Stomach (tissue), 19 donors: ENCODE measurements at places on chromosomes 2 and 18. TPM values are rescaled to one million over a fixed set of nuclear protein-coding genes. Genes with fewer than 3 reads are reported as not detected.
A peak's percentile ranks its signal among the peaks of the same experiment; 100 is the strongest.

DNA sequence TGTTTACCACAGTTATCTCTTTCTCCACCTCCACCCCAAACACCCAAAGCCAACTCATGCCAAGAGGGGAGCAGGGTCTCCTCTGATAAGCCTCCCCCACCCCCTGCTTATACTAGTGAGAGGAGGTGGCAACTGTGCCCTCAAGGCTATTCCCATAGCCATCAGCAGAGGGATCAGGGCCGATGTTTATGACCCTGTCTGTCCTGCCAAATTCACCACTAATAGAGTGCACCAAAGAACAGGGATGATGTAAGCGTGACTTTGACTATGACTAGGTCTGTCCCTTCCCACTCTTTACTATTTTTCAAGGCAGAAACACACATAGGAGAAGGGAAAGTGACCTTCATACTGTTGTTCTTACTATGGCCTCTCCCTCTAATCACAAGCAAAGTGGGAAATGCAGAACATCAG is 74.6 kb downstream of the CLHC1 start:
- no peak for DNase-seq
- no peaks in the 10 kb centered on the region for H3K27me3 ChIP-seq
- no peak overlapping the region for H3K4me3 ChIP-seq
- H3K4me1 ChIP-seq, result peaks cover 63% of the 10 kb centered on the region
- peak overlapping the region; percentile 49 for H3K27ac ChIP-seq

DNA sequence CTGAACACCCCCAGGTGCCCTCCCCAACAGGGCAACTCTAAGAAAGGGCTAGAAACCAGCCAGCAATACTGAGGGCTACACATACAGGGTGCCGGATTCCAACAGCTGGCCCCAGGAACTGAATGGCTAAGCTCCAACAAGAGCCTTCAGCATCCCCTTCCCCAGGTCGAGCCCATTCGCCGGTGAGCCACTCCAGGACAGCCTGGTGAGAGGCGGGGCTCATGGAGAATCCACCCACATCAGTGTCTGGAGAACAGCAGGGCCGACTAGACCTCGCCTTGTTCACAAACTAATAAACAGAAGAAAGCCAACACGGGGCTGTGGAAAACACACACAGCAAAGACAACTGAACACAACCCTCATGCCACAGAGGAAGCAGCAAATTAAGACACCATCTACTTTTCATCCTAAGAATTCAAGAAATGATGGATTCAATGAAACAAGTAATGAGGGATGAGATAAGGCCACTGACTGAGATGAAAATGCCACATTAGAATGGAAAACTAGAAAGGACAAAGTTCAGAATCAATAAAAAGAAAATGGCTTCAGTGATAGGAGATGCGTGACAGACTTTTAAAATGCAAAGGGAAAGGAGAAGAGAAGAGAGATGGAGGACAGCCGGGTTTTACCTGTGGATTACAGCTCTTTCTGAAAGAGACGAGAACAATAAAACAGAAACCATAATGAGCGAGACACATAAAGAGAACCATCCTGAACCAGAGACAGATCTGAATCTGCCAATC is 8.2 kb downstream of the PER2 start:
- H3K27ac ChIP-seq, result no peak overlapping the region
- H3K36me3 ChIP-seq, result peaks cover 26% of the 10 kb centered on the region
- peaks cover 51% of the 10 kb centered on the region for H3K4me1 ChIP-seq

DNA sequence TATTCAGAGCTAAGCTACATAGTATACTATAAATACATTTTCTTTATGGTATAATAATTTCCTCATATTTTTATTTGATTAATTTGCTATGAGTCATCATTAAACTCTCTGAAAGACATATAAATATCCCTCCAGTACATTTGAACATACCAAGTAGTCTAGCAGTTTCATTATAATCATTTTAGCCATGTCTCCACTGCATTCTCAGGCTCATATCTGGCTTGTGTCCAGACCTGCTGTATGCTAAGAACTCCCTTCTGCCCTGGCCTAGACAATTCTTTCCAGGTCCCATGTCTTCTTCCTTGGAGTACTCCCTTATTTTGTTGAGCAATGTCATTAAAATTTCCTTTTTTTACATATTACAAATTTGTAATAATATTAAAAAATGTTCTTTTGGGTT is 16.6 kb upstream of the DYNC1I2 start:
- peak; percentile 3 for DNase-seq
- H3K27me3 ChIP-seq, result no peaks in the 10 kb centered on the region
- H3K4me3 ChIP-seq, result no peak overlapping the region
- no peaks in the 10 kb centered on the region for H3K36me3 ChIP-seq
- H3K27ac ChIP-seq, result no peak overlapping the region

- H3K4me3 ChIP-seq, result no peak overlapping the region
- H3K27me3 ChIP-seq, result no peaks in the 10 kb centered on the region
- H3K4me1 ChIP-seq, result no peaks in the 10 kb centered on the region
- DNase-seq, result no peak
- H3K36me3 ChIP-seq, result no peaks in the 10 kb centered on the region
Measured at GRCh38 chr2:124678043-124678442, 653.0 kb downstream of the CNTNAP5 start.

DNA sequence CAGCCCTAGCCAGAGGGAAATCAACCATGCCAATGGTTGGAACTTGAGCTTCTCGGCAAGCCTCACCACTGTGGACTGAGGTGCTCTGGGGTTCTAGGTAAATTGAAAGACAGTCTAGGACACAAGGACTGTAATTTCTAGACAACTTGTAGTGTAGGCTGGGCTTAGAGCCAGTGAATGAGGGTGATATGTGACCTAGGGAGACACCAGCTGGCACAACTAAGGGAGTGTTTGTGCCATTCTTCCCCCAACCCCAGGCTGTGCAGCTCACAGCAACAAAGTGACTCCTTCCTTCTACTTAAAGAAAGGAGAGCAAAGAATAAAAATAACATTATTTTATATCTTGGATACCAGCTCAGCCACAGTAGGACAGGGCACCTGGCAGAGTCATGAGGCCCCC is 1690.7 kb upstream of the TMEFF2 start:
- no peak for DNase-seq
- no peaks in the 10 kb centered on the region for H3K36me3 ChIP-seq
- no peak overlapping the region for H3K4me3 ChIP-seq
- no peak overlapping the region for H3K27ac ChIP-seq

- H3K27me3 ChIP-seq, result no peaks in the 10 kb centered on the region
- DNase-seq, result no peak
- no peak within 1 kb of the TSS for H3K4me3 ChIP-seq
- H3K4me1 ChIP-seq, result peaks cover 6% of the 10 kb centered on the region
- H3K36me3 ChIP-seq, result no peaks in the 10 kb centered on the region
Measured at GRCh38 chr2:26640781-26641564, at the start of gene CIB4. CIB4 (minus strand) TSS chr2:26641366; CDS start chr2:26641314, 52 bp downstream.

- DNase-seq, result no peak
- no peak overlapping the region for H3K4me3 ChIP-seq
- H3K4me1 ChIP-seq, result no peaks in the 10 kb centered on the region
- no peaks in the 10 kb centered on the region for H3K36me3 ChIP-seq
Measured at GRCh38 chr2:121049131-121049530, 235.9 kb downstream of the TFCP2L1 start.

- no peak overlapping the region for H3K4me3 ChIP-seq
- no peak for DNase-seq
- no peaks in the 10 kb centered on the region for H3K4me1 ChIP-seq
- H3K27me3 ChIP-seq, result no peaks in the 10 kb centered on the region
Measured at GRCh38 chr2:4964579-4964978, 727.6 kb upstream of the SOX11 start.

DNA sequence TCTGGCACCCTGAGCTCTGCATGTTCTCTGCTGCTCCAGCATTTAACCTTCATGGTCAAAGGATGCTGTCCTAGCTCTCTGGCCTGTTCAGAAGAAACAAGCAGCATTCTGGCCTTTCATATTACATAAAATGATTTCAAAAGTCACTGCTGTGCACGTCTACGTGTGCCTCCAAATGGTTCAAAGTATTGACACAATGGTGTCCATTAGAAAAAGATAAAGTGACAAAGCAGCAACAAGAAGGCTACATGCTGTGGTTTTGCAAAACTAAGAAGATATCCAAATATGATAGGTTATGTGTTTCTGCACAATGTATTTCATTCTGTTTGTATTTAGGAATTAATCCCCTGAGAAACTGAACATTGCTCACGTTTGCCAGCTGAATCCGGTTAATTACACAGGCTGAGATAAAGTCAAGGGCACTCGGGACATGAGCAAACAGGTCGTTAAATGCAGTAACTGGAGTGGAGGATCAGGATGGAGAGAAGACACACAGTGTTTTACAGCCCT is 258.5 kb downstream of the DOK6 start:
- no peaks in the 10 kb centered on the region for H3K27me3 ChIP-seq
- H3K27ac ChIP-seq, result no peak overlapping the region
- H3K36me3 ChIP-seq, result no peaks in the 10 kb centered on the region
- DNase-seq, result no peak

GRCh38 chr2:138787053-138787666 is 7.0 kb upstream of the NXPH2 start:
- H3K27ac ChIP-seq, result no peak overlapping the region
- no peaks in the 10 kb centered on the region for H3K27me3 ChIP-seq
- H3K36me3 ChIP-seq, result no peaks in the 10 kb centered on the region
- peaks cover 7% of the 10 kb centered on the region for H3K4me1 ChIP-seq
- DNase-seq, result peak; percentile 68

- no peak overlapping the region for H3K4me3 ChIP-seq
- no peaks in the 10 kb centered on the region for H3K27me3 ChIP-seq
- no peak overlapping the region for H3K27ac ChIP-seq
- DNase-seq, result no peak
Measured at GRCh38 chr2:46561731-46562450, 82.5 kb downstream of the TMEM247 start.

DNA sequence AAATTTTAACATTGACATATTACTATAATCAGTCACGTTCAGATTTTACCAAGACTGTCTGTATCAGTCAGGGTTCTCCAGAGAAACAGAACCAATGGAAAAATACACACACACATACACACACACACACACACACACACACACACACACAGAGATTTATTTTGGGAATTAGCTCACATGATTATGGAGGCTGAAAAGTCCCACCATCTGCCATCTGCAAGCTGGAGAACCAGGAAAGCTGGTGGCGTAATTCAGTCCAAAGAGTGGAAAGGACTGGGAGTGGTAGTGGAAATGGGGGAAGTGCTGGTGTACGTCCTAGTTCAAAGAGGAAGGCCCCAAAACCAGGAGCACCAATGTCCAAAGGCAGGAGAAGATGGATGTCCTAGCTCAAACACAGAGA is 166.4 kb downstream of the AKAIN1 start:
- DNase-seq, result no peak
- H3K27me3 ChIP-seq, result no peaks in the 10 kb centered on the region
- H3K27ac ChIP-seq, result no peak overlapping the region
- no peaks in the 10 kb centered on the region for H3K4me1 ChIP-seq
- no peaks in the 10 kb centered on the region for H3K36me3 ChIP-seq

DNA sequence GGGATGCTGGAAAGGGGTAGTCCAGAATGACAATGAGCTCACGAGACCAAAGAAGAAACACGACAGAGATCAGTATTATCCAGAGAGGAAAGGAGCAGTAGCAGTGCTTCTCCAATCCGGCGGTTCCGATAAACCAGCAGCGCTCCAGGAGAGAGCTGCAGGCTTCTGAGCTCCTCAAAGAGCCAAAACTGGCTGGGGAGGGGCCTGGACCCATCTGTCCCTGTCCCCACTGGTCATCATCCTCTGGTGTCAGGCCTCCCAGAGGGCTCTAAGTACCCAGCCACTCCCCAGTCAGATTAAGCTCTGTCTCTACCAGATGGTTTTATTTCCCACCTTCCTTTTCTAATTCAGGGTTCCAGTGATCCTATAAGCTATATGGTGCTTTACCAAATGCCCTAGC is 23.2 kb downstream of the DNAJC27 start:
- no peak overlapping the region for H3K4me3 ChIP-seq
- no peaks in the 10 kb centered on the region for H3K4me1 ChIP-seq
- H3K27me3 ChIP-seq, result no peaks in the 10 kb centered on the region
- DNase-seq, result no peak
- peaks cover 80% of the 10 kb centered on the region for H3K36me3 ChIP-seq
- no peak overlapping the region for H3K27ac ChIP-seq

GRCh38 chr2:102664471-102664909 is 45.1 kb downstream of the SLC9A2 start:
- H3K4me1 ChIP-seq, result no peaks in the 10 kb centered on the region
- H3K27me3 ChIP-seq, result no peaks in the 10 kb centered on the region
- H3K36me3 ChIP-seq, result no peaks in the 10 kb centered on the region
- no peak overlapping the region for H3K27ac ChIP-seq
- peak; percentile 38 for DNase-seq
- no peak overlapping the region for H3K4me3 ChIP-seq

DNA sequence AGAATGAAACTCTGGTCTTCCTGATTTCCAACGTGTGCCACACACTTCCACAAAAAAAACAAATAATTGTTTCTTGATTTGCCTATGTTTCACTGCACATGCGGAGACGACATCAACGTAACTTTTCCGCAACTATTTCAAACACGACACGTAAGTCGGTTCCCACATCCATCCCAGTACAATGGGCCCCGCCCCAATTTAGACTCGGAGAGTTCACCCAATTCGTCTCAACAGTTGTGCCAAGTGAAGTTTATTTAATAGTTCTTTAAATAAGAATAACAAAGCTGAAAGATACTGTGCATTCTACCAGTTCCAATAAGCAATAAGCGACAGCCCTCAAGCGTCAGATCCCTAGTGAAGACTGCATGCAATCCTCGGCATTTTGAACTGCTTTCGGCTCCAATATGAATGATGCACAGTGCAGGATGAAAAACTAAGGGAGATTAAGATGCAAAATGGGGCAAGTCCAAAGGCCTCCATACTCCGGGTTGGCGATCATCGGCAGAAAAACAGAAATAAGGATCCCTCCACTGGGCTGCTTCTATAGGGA is 664 bp downstream of the CCT4 start:
- DNase-seq, result peak; percentile 58
- H3K4me3 ChIP-seq, result peak overlapping the region; percentile 85
- H3K36me3 ChIP-seq, result peaks cover 28% of the 10 kb centered on the region

DNA sequence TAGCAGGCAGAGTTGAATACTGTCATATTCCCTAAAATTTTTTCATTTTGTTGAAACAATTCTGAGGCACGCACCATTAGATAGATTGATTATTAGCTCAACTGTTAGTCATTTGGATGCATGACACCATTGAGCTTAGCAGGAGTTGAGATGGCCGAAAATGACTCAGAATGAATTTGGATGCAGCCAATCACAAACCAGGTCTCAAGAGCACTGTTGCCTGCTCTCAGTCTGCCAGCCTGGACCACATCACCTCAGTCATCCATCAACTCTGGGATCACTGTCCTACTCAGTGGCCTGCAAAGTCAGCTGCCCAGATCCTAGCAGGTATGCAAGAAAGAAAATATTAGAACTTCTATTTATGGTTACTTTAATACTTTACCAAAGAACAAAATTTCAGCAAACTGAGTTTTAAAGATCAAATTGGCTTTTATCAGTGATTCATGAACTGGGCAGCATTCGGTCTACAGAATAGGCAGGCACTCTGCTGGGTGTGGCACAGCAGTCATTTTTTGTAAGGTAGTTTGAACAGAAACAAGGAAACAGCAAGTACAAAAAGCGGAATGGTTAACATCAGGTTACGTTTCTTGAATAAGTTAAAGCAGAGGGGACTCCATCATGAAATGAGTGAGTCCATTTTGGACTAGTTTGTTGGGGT is 152.7 kb upstream of the ARHGAP28 start:
- H3K27ac ChIP-seq, result no peak overlapping the region
- H3K36me3 ChIP-seq, result no peaks in the 10 kb centered on the region

- no peak overlapping the region for H3K27ac ChIP-seq
- no peak overlapping the region for H3K4me3 ChIP-seq
- H3K4me1 ChIP-seq, result no peaks in the 10 kb centered on the region
- DNase-seq, result no peak
- no peaks in the 10 kb centered on the region for H3K27me3 ChIP-seq
- peaks cover 4% of the 10 kb centered on the region for H3K36me3 ChIP-seq
Measured at GRCh38 chr2:201500534-201500933, 49.0 kb downstream of the STRADB start.

Gene C2orf66
- total RNA-seq, result not detected

Gene HOXD1
- not detected for total RNA-seq

Gene RTP5
- total RNA-seq, result not detected
